ENCODE measurements at places on chromosomes 6 and 20. TPM values are rescaled to one million over a fixed set of nuclear protein-coding genes. Genes with fewer than 3 reads are reported as not detected.

DNA sequence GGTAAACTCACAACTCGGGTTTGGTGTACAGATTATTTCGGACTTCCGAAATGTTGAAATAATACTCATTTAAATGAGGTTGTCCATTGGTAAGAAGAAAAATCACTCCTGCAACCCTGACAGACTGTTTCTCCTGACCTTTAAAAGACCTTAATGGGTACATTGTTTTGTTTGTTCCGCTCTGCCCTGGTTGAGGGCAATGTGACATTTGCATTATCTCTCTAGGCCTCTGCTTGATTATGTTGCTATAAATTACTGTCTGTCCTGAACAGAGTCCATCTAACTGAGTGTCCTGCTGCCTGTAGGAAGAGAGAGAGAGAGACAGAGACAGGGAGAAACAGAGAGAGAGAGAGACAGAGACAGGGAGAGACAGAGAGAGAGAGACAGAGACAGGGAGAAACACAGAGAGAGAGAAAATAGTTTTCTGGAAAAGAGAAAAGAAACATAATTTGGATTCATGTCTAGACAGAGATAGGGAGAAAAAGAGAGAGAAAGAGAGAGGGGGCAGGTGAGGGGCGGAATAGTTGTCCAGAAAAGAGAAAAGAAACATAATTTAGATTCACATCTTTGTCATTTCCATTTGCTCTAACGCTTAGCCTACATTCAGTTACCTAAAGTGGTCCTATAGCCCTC is 83.2 kb downstream of the SHLD1 start:
- DNase-seq: no peak

DNA sequence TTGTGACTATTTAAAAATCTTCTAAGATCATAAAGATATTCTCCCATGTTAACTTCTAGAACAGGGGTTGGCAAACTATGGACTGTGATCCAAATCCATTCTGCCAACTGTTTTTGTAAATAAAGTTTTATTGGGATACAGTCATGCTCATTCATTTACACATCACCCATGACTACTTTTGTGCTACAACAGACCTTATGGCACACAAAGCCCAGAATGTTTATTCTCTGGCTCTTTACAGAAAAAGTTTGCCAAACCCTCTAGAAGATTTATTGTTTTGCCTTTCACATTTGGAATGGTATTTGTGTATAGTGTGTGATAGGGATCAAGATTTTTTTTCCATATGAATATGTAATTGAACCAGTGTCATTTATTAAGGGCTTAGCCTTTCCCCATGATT is 341.7 kb downstream of the CD83 start:
- DNase-seq: no peak

DNA sequence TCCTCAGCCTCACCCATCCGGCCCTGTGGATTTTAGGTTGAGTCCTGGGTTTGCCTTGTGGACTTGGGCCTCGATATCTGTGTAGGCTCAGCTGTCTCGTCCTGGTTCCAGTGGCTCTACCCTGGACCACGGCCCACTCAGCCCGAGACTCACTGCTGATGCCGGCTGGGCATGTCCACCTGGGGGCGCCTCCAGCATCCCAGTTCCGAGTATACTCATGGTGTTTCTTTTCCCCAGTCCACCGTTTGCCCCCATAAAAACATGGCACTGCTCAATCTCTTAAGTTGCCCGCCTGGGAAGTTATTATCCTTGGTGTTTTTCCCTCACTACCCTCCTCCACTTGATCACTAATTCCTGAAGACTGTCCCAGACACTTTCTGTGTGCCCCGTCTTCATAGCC is 99.1 kb downstream of the ARID1B start:
- no peak for DNase-seq

- no peak for DNase-seq
Measured at GRCh38 chr6:52745764-52746201, 17.5 kb downstream of the GSTA2 start.

LRRN4 gene
- 22.9 TPM for total RNA-seq

TBC1D7 gene
- 6.8 TPM for total RNA-seq

DNA sequence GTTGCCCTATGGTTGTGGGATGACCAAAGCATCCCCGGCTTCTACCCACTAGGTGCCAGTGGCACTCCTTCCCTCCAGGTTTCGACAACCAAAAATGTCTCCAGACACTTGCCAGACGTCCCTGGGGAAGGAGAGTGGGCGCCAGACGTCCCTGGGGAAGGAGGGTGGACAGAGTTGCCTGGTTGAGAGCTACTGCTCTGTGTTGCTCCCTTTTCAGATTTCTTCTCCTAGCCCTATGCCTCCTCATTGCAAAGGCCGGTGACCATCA is 13.1 kb downstream of the LRRC73 start:
- DNase-seq: no peak

- no peak for DNase-seq
Measured at GRCh38 chr6:129485746-129486145, 224.2 kb downstream of the ARHGAP18 start.

SRC gene
- total RNA-seq: 29.3 TPM

GRCh38 chr20:38855356-38855755 is 49.9 kb downstream of the PPP1R16B start:
- no peak for DNase-seq

DNA sequence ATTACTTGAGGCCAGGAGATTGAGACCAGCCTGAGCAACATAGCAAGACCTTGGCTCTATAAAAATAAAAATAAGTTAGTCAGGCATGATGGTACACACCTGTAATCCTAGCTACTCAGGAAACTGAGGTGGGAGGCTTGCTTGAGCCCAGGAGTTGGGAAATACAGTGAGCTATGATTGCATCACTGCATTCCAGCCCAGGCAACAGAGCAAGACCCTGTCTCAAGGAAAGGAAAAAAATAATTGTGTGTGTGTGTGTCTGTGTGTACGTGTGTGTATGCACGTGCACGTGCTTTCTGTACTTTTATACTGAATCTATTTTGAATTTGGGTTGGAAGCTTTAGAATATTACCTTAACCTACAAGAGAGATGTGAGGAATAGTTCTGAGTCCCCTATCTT is 58.9 kb downstream of the KIZ start:
- no peak for DNase-seq

STK38 gene
- 31.7 TPM for total RNA-seq

DNA sequence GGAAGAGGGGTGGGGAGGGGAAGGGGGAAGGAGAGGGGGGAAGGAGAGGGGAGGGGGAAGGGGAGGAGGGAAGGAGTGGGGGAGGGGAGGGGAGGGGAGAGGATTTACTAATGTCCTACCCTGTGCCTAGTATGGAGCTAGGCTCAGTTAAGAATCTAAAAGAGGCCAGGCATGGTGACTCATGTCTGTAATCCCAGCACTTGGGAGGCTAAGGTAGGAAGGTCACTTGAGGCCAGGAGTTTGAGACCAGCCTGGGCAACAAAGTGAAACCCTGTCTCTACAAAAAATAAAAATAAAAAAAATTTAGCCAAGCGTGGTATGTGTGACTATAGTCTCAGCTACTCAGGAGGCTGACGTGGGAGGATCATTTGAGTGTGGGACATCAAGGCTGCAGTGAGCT is 13.0 kb downstream of the UBE2J1 start:
- no peak for DNase-seq

FERMT1 gene
- 1.1 TPM for total RNA-seq

DNA sequence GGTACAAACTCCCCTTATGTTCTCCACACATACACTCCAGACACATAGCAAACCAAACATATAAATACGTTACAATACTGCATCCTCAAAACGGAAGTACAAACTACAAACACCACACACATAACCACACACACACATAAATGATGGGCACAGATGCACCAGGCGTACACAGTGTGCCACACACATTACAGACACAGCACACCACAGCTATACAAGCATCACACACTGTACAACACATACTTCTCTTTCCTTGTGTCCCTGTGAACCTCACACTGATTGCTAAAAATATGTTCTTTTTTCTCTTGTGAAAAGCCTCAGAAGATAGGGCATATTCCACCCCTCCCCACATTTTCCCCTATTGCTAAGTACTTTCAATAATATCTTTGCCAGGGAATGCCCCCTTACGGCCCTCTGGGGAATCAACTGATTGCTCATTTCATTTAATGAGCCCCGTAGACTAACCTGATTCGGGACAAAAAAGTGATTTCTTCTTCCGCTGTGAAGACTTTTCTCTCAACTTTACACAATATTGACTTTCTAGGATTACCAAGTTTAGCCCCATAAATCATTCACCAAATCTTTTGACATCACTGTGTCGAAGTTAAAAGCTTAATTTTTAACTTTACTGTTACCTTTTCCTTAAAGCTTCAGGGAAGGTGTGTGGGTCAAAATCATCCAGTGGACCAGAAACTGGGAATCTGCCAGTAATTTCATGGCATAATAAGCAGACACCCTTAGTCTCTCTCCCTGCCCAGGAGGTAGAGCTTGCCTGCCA is at the start of gene SLC17A1:
Gene SLC17A1, minus strand, starts transcription at position 521 of the 775 bp plus-strand sequence. CDS start 1,495 bp downstream, outside the sequence.
- DNase-seq: no peak

GRCh38 chr6:126535595-126535994 is 195.7 kb downstream of the CENPW start:
- no peak for DNase-seq

DNA sequence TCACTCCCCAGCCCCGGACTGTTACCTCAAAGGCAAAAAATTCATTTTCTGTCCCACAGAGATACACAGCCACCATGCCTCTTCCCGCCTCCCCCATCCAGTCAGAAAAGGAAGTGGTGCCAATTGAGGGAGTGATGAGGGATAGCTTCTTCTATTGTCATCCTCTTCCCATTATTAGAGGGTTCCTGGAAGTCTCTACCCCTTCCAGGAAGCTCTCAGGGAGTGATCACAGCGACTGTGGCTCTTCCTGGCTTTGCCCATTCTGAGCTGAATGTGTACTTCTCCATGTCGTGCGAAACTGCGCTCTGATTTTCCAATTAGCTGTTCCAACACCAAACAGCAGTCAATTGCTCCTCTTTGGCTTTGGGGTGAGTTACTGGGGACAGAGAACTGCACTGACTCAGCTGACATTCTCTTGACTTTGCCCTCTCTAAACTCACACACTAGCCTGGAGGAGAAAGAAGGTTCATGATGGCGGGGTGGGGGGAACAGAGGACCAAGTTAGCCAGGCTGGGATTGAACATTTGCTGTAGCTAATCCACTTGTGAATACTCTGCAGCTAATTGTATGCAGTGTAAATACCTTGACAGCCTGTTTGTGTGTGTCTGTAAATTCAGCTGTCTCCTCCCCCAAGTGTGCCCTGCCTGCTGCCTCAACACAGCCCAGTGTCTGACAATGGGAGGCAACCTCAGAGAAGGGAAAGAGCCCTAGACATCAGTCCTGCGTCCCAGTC is 2.4 kb upstream of the MDGA1 start:
- no peak for DNase-seq

DNA sequence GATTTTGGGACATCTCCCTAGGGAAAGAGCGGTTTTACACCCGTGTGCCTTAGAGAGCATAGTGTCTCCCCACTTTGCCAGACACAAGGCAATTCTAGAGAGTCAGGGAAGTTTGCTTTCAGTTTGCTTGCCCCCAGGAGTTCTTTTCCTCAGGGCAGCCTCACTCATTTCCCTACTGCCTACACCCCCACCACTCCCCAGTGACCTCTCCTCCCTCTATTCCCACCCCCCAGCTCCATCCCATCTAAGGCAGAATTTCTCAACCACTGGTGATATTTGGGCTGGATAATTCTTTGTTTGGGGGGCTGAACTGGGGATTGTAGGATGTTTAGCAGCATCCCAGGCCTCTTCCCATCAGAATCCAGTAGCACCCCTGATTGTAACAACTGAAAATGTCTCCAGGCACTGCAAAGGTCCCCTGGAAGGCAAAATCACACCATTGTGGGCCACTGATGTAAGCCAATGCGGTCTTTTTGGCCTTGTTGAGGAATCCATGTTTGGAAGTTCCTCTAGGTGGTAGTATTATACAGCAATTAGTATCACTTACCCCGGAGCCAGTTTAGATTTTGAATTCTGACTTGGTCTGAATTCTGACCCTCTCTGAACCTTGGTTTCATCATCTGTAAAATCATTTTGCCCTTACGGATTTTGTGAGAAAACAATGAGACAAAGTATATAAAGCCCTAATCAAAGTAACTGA is 1.3 kb downstream of the EPPIN start:
- DNase-seq: no peak

- DNase-seq: no peak
Measured at GRCh38 chr20:58389324-58389967, 417 bp downstream of the VAPB start.

- no peak for DNase-seq
Measured at GRCh38 chr20:37342231-37343177, 3.4 kb upstream of the SRC start.

DNA sequence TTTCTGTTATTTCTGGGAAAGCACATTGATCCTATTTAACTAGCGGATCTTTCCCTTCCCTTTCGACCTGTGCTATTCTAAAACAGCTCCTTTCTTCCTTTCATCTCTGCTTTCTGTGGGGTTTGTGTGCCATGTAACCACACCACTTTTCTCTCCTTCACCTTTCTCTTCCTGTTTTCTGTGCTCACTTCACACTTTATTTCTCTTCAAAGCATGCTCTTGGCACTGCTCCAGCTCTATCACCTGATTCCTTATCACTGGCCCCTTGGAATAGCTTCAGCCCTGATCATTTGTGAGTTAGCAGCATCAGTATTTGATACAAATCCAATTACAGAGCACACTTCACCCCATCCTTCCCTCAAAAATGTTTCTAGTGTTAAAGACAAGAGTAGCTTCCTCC is 8.1 kb upstream of the METTL24 start:
- no peak for DNase-seq

GRCh38 chr6:85241498-85242052 is 208.3 kb upstream of the NT5E start:
- no peak for DNase-seq

DNA sequence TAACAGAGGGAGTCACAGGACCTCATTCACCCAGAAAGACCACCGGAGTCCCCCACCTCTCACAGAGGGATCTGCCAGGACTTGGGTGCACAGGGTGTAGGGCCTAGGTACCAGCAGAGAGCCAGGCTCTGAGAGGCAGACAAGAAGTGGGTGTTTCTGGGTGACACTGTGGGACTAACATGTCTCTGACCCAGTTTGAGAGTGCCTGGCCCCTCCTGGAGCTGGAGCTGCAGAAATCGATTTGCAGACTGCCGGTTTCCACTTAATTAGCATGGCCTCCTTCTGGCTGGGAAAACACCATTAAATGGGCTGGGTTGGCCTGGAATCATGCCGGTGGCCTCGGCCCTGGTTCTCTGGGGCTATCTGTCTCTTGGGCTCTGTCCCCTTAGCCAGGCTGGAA is 59.2 kb downstream of the PPP1R16B start:
- no peak for DNase-seq

GRCh38 chr6:35181933-35182612 is 31.7 kb upstream of the SCUBE3 start:
- DNase-seq: no peak

Measured in omental fat pad (tissue), 4 donors.